ENCODE measurements at places on chromosomes 11 and 22.

DNA sequence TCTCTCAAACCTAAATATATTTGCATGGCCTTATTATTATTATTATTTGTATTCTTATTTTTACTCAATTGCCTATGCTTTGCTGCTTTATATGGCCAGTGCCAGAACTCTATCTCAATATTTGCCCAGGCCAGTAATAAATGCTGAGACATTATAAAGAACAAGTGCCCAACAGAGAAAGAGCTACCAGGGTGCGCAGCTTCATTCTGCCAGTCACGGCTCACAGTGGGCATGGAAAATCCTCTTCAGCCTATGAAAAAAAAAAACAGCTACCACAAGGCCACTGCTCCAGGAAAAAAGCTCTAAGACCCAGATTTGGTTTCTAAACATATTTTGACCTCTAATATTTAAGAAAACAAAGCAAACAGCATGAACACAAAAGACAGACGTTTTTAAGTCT, 1223.6 kb downstream of the LRRC4C start:
- peak; percentile 66 for DNase-seq

- DNase-seq = peak; percentile 93
Measured at GRCh38 chr11:11582011-11582701, 39.6 kb downstream of the GALNT18 start.

DNA sequence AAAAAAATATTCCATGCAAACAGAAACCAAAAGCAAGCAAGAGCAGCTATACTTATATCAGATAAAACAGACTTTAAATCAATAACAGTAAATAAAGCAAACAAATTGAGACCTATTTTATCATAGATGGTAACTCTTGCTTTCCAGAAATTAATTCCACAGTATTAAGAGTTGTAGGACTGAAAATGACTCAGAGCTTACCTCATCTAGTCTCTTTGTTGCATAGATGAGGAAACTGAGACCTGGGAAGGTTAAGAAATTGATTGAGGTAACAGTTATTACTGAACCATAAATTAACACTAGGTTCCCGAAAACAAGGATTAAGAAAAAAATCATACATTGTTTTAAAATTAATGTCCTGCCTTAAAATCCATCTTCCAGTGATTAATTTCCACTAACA, 123.8 kb downstream of the PLEKHA7 start:
- DNase-seq = no peak

DNA sequence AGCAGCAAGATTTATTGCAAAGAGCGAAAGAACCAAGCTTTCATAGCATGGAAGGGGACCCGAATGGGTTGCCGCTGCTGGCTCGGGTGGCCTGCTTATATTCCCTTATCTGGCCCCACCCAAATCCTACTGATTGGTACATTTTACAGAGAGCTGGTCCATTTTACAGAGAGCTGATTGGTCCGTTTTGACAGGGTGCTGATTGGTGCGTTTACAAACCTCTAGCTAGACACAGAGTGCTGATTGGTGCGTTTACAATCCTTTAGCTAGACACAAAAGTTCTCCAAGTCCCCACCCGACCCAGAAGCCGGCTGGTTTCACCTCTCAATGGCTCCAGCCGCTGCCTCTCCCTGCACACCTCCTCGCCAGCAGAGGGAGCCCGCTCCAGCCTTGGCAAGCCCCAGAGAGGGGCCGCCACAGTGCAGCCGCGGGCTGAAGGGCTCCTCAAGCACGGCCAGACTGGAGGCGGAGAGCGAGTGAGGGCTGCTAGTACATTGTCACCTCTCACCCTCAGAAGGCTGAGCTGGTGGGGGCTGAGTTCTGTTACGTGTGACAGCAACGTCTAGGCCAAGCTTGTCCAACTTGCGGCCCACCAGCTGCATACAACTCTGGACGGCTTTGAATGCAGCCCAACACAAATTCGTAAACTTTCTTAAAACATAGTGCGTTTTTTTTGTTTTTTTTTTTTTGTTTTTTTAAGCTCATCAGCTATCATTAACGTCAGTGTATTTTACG, 8.7 kb downstream of the PTH start:
- no peak for DNase-seq

DNA sequence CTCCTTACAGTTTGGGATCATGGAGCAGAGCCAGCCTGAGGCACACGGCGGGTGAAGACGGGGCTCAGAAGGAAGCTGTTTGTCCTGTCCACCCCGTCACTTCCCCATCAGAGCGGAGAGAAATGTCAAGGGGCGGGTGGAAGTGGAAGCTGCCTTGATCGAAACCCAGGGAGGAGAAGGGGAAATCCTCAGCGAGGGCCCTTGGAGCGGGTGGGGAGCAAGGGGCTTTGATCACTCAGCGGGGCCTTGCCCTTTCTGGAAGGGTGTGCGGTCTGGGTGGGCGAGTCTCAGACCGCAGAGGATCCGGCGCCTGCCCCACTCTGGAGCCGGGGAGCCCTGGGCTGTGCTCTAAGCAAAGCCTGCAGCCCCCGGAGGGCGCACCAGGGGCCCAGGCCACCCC, 320.4 kb downstream of the NTM start:
- DNase-seq = no peak

GRCh38 chr11:70127653-70128434, 49.7 kb downstream of the ANO1 start:
- no peak for DNase-seq

DNA sequence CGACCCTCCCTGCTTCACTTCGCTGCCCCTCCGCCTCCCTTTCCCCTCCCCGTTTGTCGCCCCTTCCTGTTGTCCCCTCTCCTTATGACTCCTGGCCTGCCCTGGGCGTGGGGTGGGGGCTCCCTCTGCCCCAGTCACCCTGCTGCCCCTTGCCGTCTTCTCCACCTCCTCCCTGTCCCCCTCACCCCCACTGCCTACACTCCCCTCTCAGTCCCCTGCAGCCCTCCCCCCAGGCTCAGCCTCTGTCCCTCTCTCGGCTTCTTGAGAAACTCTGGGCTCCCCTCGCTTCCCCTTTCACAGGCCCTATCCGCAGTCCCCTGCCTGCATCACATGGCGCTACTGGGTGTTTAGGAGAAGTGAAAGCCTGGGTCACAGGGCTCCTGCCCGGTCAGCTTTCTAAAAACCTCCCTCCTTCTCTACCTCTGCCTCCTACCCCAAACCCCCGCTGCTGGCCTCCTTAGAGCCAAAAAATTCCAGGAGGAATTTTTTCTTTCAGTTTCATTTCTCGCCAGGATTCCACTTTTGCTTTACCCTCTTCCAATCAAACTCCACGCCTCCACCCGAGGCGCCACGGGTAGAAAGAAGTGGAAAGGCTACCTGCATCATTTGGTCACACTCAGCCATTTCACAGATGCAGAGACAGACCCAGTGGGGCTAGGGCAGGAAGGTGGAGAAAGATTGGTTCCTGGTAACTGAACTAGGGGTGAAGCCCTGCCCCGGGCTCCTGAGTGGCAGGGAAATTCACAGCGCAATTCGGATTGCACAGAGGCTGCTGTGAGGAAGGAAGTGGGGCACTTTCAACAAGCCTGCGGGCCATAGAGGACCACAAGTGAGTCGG, at the start of gene SLC15A3:
TSS of gene SLC15A3 (minus strand) at position 273 of the 838 bp plus-strand sequence. CDS start 625 bp downstream, outside the sequence.
- DNase-seq = peak; percentile 71

DNA sequence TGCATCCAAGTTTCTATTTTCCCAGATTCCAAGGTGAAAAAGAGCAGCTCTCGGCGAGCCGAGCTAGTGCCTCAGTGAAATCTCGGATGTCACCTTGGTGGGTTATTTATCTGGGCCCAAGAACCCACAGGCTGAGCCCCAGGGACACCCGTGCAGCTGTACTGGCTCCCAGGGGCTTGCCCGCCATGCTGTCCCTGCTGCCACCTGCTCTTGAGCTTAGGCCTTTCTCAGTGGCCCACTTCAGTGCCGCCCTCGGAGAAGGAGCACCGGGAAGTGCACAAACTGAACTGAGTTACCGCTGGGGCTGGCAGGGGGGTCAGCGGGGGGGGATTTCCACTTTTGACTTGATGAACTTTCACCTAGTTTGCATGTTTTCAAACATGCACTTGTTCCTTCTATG, 27.9 kb downstream of the CPT1A start:
- DNase-seq = no peak

DNA sequence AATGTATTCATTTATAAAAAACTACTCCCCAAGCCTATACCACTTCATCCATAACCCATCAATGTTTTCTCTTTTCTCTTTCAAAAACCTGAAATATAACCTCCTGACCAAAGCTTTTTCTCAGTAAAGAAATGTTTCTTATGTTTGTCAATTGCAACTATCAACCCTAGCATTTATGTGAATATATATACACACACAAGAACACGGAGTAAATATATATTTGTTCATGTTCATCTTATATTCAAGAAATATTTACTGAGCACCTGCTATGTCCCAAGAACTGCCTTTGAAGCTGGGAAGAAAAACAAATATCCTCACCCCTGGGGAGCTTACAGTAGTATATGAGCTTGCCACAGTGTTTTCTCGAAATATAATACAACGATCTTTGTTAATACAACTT, 3.5 kb downstream of the MRTFA start:
- no peak for DNase-seq

DNA sequence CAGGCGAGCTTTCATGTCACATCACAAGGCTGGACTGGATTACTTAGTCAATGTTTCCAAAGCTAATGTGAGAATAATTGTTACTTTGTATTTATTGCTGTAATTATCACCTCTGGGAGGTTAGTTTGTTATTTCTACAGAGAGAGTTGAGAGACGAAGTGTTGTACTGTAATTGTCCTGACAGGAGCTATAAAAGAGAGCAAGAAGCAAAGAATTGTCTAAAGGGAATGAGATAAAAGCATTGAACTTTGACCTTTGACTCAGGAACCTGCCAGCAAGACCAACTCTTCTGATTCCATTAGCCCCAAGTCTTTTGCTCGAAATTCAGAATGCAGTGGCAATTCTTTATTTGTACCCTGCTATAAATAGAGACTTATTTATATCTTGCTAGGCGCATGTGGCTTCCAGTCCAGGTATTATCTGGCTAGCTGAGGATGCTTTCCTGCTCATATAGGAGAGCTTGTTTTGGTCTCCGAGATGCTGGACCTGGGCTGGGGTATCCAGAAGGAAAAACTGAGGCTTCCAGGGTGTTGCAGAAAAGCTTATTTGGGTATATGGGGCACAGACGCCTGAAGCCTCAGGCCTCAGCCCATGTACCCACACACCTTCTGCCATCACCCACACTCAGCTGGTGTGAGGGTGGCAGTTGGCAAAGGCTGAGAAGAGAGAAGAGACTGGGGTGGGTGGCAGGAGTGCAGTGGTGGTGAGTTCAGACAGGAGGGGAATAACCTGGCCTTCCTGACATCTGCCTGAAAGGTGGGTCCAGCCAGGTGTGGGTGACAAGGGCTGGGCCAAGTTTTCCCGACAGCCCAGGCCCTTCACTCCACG, 40.7 kb downstream of the SYT13 start:
- DNase-seq = no peak

DNA sequence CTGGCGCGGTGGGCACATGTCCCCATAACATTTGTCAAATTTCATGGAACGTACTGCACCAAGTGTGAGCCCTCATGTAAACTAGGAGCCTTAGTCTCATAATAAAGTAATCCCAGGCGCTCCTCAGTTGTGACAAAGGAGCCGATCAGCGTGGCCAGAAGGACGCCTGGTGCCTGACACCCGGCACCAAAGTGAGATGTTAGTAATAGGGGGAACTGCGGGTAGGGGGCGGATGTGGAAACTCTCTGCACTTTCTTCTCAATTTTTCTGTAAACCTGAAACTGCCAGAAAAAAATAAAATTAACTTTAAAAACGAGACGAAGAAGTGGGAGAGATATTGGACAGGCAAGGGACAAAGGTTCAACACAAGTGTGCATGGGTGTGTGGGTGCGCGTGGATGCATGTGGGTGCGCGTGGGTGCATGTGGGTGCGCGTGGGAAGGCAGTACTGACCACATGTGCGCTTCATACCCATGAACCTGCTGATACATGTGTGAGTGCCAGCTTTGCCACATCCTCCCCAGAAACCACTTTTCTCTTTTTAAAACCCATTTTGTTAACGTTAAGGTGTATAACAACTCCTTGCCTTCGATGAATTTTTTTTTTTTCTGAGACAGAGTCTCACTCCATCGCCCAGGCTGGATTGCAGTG, 55.4 kb upstream of the LINC01488 start:
- no peak for DNase-seq

DNA sequence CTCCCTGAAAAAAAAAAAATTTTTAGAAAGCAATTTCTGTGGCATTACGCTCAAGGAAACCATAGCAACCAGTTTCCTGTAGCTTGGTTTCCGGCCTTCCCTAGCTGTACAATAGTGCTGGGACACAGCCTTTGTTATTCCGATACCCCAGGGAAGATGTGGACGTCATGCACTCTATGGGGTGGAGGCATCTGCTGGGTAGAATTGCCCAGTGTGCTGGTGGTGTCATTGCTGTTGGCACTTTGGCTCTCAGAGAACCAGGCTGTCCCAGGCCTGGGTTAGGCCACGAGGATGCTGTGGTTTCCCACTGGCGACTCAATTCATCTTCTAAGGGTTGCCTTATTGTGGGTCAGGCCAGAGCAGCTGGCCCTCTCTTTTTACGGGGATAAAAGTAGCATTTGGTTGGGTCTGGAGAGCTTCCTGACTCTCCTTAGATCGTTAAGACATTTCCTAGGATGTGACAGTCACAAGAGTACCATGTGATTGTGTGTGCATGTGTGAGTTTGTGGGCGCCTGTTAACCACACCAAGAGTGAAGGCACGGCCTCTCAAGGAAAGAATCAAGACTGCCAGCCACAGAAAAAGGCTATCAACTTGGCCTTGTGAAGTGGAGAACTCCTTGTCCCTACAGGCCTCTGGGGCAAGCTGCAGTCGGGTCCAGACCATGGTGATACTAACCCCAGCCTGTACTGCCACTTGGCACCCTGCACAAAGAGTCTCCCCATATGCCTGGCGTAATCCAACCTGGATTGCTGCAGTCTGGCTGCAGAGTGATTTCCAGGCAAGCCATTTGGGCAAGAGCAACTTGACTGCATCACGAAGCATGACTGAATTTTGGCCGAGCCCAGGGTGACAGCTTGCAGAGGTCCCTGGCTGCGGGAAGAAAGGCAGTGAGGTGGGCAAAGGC, 35.9 kb upstream of the NAV2 start:
- DNase-seq = peak; percentile 47

- DNase-seq = no peak
Measured at GRCh38 chr22:43012390-43012789, 2.6 kb downstream of the PACSIN2 start.

GRCh38 chr22:37822079-37822833, 926 bp upstream of the GALR3 start:
- no peak for DNase-seq
